ENCODE measurements at places on chromosomes 7 and 10.

DNA sequence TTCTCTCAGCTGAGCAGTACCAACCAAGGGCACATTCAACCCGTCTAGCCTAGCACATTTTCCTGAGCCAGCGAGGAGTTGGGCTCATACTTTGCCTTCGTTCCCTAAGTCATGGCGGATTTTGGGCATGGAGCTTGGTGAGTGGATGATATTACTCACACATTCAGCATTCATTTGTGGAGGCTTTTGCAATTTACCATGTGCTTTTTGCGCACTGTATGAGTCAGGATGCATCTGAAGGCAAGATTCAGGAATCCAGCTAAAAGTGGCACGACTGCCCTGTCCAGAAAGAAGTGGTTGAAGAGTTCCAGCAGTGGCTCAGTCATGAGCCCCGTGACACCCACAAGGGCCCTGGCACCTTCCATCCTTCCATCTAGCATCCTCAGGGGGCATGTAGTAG lies 24.2 kb upstream of the MGMT start:
- DNase-seq = no peak

GRCh38 chr7:20200971-20201370 lies 16.2 kb downstream of the MACC1 start:
- DNase-seq = no peak

GRCh38 chr10:102465466-102465865 lies 14.1 kb upstream of the C10orf95 start:
- no peak for DNase-seq

DNA sequence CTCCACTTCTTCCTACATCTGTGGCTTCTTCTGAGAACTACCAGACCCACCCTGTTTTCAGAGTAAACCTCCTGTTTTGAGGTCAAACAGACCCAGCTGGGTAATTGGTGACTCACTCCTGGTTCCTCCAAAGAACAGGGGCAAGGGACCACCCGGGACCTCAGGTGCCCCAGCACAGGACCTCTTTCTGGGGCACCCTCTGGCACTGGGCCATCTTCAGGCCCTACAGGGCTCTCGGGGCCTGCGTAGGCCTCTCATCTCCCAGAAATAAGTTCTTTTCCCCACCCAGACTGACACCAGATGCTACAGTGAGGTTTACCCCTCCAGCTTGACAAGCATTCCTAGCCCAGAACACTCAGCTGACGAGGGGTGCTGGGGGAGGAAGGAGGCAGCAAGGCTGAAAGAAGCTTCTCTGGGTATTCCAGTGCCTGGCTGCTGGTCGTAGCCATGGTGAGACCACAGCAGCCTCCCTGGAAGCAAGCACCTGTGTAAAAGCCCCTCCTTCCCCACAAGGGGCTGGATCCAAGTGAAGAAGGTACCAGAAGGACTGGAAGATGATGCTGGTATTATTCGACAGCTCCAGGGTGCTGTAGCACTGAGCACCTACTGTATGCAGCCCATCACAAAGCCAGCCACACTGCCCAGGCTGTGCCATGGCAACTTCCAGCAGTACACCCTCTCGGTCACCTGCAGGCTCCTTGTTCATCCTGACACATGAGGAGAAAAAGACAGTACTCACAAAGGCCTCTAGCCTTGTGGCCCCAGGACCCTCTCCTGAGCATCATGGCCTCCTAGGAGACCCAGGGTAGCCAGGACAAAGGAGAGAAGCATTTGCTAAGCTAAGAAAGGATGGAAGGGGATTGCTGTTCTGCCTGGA lies 47.4 kb downstream of the ALOX5 start:
- DNase-seq = no peak

DNA sequence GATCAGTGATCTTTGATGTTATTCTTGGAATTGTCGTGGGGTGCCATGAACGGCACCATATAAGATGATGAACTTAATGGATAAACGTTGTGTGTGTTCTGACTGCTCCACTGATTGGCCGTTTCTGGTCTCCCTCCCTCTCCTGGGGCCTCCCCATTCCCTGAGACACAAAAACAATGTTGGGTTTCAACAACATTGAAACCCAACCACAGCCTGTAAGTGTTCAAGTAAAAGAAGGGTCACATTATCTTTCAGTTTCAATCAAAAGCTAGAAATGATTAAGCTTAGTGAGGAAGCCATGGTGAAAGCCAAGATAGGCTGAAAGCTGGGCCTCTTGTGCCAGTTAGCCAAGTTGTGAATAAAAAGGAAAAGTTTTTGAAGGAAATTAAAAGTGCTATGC lies 19.5 kb downstream of the EN2 start:
- no peak for DNase-seq

DNA sequence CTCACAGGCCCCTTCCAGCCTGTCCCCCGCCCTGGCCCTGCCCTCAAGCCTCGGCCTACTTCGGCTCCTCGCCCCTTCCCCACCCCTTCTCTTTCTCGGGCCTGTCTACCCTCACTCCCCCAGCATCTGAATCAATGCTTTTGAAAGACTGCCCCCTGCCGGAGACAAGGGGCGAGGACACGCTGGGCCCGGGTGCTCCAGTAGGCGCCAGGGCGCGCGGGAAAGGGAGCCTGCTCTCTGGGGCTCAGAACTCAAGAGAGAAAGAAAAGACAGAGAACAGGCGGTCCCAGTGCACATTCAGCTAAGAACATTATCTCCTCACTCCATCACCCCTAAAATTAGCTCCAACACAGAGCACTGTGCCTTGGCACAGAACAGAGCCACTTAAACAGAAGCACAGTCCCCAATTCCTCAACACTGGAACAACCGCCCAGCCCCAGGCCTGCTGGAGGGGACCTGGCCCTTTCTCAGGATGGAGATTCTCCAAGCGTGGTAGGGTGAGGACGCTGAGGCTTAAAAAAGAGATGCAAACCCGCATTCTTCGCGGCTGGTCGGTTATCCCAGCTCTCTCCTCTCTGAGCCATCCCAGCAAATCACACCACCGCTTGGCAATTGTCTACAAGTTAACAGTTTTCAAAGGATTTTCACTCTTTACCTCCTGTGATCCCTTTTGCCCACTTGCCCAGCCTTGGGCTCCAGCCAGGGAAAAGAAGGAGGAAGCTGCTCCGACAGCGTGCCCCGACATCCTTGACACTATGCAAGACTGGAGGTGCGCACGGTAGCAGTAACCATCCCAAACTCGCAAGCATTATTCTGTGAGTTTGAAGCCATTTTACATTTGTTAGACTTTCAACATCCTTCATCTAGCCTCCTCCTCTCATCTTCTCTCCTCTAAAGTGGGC lies 2.1 kb downstream of the GIGYF1 start:
- DNase-seq = peak; percentile 79

GRCh38 chr7:132321387-132321786 lies 254.9 kb downstream of the PLXNA4 start:
- no peak for DNase-seq

- no peak for DNase-seq
Observed at GRCh38 chr7:143361552-143362130, 872 bp downstream of the FAM131B start.

DNA sequence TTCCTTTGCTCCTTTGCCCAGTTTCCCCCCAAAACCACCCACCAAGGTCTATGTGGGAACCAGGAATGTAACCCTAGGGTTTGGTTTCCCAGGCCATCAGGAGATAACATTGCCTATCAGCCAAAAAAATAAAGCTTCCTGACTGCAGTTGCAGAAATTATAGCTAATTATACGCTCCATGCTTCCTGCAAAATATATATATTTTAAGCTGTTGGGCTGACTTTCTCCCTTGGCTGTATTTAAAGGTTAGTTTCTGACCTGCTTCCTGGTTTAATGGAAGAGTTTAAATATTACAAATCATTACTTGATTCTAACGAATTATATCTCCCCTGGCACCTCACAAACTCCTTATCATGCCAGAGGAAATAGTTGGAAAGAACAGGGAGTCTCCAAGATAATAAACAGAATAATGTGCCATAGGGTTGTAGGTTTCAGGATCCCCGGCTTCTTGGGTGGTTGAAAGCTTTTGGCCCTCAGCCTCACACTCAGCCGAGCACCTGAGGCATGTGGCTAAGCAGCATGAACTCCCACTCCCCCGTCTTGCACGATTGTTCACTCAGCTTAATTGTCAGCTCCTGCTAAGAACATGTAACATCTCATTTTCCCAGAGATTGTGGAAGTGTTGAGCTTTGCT lies 79.9 kb downstream of the FZD1 start:
- DNase-seq = no peak

GRCh38 chr7:2660359-2661095 lies 27.5 kb upstream of the AMZ1 start:
- no peak for DNase-seq

DNA sequence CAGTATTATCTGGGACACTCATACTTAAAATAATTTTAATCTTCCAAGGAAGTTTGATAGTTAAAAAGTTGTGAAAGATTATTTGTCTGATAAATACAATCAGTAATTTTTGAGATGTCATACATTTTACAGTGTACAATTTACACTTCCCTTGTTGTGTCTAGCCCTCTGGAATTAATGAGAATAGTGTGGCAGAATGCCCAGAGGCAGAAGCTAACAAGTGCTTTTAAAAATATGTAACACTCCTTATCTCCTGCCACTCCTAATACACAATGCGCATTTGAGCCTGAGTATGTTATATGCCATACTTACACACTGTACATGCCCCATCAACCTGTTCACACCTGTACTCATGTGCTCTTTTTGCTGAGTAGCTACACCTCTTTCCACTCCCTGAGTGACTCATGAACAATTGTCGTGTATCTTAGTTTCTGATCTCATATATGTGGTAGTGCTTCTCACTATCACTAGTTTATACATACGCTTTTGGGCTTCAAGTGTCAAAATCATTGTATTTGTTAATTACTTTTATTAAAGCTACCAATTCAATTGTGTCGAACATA lies 106.9 kb upstream of the GNAI1 start:
- no peak for DNase-seq

- no peak for DNase-seq
Observed at GRCh38 chr7:74395745-74396311, 57.9 kb upstream of the GTF2IRD1 start.

DNA sequence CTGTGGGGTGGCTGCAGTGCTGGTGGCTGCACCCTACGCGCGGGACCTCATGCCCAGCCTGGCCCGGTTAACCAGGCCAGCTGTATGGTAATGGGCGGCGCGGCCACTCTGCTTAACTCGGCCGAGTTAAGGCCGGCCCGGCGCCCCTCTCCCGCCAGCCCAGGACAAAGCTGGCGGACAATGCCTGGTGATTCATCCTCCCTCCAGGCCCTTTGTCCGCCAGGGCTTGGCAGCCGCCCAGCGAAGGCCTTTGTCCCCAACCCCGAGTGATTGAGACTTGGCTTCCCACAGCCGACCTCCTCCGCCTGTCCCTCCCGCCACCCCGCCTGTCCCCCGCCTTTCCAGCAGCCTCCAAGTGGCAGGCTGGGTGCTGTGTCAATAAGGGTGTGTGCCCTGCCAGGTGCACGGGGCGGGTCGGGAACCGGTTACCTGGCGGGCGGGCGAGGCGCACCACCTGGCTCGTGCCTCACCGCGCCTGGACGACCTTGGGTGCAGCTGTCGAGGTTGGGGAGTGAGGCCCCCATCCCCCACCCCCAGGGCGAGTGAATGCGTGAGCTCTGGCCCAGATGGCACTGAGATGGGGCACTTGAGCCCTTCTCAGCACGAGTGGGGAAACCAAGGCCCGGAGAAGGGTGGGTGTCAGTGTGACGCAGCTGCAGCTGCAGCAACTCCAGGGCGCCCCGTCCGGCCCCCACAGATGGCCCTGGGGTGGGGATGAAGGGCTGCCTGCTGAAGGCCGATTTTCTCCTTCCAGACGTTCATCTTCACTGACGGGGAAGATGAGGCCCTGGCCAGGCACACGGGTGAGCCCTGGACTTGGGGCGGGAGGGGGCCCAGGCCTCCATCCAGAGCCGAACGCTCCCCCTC lies 4.6 kb downstream of the LFNG start:
- DNase-seq = no peak

GRCh38 chr7:105999256-105999655 lies 36.2 kb downstream of the CDHR3 start:
- no peak for DNase-seq

GRCh38 chr10:76049581-76050290 lies 618.3 kb downstream of the LRMDA start:
- DNase-seq = no peak

DNA sequence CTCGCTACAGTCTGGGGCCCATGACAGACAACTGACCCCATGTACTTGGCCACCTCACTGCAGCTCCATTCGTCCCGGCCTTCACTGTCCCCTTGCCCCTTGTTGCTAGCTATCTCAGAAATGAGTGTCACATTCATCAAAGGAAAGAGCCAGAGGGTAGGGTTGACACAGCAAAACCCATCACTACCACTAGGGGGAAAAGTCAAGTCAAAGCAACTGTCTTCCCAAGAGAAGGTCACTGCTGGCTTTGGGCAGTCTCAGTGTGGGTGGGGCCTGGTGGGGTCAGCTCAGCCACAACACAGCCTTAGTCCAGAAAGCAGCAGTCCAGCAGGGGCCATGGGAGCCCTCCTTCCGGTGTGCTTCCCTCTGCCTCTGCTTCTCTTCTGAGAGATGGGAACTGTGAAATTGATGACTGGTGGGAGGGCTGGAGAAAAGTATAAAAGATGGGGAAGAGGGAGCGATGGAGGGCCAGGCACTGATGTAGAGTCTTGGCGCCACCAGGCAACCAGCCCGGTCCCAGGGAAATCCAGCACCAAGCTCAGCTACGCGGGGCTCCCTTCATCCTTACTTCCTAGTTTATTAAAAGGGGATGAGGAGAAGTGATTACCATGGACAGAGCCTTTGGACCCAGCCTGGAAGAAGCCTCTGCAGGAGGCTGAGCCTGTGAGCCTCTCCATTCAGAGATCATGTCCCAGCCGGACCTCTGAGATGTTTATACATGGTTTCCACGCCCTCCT lies 58.0 kb downstream of the PLXNA4 start:
- DNase-seq = no peak

GRCh38 chr7:99050971-99051370 lies 92.9 kb downstream of the SMURF1 start:
- no peak for DNase-seq

DNA sequence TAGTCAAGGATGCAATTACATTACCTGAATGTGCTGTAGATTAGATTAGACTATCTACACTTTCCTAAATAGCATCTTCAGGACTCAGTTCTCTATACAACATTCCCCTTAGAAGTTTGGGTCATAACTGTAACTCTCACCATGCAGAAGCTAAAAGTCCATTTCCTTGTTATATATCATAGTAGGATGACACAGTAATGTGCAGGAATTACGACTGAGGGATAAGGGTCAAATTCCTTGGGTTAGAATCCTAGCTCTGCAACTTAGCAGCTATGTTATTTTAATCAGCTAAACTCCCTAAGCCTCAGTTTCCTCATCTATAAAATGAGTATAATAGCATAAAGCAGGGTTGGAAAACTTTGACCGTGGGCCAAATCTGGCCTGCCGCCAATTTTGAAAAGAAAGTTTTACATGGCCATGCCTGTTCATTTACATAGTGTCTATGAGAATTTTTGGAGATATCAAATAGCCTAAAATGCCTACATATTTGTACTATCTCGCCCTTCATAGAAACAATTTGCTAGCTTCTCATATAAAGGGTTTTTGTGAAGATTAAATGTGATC lies 14.8 kb downstream of the NRCAM start:
- DNase-seq = no peak

All from central memory CD8-positive, alpha-beta T cell (primary cell).